ENCODE measurements at places on chromosomes 13 and 19.

GRCh38 chr13:40762849-40763248 is 8.1 kb downstream of the MRPS31 start:
- DNase-seq: no peak

DNA sequence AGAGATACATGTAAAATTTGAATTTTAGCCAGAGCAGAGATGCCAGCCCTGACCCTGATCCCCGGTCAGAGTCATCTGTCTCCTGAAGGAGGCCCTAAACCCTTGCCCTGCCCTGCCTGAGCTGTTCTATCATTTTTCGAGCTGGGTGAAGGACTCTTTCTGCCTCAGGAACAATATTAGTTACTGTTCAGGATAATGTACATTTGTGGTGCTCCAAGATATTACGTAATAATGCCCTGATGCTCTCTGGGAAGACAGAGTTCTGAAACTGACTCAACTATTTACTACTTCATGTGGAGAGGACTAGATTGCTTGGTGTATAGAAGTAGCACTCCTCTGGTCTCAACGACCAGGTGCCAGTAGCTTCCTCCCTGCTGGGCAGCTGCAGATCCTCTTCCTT is 37.9 kb upstream of the UBL3 start:
- no peak for DNase-seq

DNA sequence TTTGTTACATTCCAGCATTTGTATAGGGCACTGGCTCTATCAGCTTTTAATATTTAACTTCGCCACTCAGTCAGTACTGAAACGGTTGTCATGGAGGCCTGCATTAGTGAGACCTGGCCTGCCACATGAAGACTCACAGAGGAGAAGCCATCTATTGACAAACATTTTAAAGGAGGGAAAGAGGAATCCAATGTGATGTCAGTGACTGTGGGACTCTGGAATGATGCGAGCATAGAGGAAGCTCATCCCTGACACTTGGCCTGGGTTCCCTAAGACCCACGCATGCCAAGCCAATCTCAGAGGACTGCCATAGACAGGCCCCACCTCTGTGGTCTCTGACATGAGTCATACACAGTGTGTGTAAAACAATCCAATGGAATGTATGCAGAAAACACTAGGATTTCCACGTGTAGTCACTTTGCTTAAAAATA is 7.9 kb upstream of the DPY19L3 start:
- no peak for DNase-seq

DNA sequence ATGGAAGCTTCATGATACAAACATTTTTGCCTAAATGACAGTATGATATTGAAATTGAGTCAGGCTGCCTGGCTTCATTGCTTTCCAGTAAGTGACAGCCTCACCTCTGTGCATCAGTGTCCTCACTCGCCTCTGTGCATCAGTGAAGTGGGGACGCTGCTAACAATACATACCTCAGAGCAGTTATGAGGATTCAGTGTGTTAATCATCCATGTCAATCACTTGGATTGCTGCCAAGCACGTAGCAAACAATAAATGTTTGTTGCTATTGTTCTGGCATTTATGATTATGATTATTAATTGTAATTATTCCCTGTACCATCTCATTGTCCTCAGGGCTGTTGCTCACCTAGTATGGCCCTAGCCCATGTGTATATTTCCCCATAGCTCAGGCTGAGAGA is 8.8 kb downstream of the PPP2R1A start:
- DNase-seq: no peak

GRCh38 chr13:94330552-94331071 is 148.9 kb downstream of the DCT start:
- DNase-seq: no peak

GRCh38 chr19:9700229-9700981 is 25.5 kb upstream of the ZNF562 start:
- no peak for DNase-seq

DNA sequence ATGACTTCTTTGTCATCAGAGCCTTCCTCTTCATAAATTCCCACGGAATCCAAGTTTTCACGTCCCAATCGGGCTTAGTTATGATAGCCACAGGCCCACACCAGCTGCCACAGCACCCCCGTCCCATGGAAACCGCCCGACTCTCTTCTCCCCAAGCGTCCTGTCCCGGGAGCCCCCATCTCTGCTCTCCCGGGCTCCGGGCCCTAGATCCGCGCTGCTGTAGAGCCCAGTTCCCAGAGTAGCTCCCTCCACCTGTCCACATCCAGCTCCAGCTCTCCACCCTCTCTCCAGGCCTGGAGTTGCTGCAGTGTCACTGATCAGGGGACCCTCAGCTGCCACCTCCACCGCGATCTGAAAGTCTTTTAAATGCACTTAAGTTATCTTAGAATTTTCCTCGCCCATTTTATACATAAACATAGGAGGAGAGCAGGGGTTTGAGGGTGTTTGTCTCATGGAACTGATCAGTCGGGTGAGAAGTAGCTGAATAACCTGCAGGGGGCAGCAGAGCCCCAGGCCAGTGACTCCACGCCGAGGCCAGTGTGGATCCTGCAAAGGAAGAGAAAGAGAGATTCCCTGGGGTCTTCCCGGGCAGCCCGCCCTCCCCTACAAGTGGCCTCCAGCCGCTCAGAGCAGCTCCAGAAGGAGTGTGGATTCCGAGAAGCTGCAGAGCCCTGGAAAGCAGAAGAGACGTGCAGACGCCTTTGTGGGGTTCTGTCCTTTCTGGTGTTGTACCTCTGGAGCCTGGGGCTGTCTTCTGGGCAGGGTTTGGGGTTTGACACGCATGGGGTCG is 1.1 kb upstream of the ZNF763 start:
- peak; percentile 78 for DNase-seq

DNA sequence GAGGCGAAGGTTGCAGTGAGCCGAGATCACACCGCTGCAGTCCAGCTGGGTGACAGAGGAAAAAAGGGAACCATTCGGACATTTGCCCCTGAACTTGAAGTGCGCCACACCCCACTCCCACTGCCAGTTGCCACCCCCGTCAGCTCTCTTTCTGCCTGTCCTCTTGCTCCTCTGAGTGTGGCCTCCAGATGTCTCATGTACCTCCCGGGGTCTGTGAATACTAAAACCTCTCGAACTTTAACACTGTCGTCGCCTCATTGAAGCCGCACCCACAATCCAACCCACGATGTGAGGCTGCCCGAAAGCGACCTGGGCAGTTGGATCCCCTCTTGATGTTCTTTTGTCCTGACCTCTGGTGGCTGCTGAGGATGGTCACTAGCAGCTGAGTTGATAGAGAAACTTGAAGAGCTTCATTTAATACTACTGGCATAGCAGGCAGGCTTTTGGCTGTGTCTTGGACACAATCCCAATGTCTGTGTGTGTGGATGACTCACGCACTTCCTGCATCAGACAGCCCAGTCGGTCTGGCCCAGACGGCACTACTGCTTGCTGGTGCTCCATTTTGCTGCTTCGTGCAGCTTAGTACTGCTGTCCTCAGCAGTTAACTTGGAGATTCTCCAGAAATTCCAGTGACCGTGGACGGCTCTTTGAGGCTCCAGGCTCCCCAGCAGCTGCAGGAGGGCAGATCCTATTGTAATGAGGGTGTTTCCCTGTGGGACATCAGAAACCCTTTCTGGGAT is 4.2 kb downstream of the FPR3 start:
- DNase-seq: no peak

DNA sequence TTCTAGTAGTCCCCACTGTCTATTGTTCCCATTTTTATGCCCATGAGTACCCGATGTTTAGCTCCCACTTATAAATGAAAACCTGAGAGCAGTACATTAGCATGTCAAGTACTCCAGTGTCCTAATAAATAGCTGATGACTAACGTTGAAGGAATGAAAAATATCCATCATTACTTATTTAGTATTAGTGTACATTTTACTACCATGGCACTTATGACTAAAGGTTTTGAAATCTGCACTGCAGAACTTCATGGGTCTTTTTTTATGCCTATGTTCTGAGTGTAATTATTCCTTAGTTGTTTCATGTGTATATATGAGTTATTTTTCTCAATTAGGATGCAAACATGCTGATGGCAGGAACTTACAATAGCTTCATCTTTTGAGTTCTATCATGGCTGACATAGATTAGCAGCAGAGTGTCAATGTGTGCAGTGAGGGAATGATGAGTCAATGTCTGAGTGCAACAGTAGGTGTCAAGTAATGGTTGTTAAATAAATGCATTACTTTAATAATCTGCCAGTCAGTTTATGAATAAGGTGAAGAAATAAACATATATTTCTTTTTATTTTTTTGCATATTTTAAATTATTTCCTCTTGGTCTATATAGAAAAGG is 188.4 kb downstream of the ITGBL1 start:
- DNase-seq: no peak

GRCh38 chr13:20873348-20873747 is 29.2 kb downstream of the XPO4 start:
- DNase-seq: no peak

DNA sequence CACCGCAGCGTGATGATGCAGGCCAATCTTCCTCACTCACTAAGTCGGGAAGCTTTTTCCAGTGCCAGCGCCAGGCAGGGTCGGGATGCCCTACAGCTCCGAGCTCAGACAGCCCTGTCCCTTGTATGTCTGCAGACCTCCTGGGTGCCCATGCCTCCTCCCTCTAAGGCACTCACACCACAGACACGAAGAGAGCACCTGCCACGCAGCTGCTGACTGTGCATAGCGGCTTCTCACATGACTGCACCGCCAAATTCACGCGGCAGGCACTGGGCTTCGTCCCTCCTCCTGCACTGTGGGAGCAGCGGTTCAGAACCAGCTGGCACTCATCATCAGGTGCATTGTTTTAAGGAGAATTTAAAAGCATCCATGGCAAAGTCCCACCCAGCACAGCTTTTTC is 88.1 kb downstream of the SLC7A1 start:
- DNase-seq: no peak

GRCh38 chr13:72290962-72291681 is 424.1 kb upstream of the DACH1 start:
- no peak for DNase-seq

- no peak for DNase-seq
These were observed 153.1 kb downstream of the PCDH17 start for GRCh38 chr13:57784633-57785032.

DNA sequence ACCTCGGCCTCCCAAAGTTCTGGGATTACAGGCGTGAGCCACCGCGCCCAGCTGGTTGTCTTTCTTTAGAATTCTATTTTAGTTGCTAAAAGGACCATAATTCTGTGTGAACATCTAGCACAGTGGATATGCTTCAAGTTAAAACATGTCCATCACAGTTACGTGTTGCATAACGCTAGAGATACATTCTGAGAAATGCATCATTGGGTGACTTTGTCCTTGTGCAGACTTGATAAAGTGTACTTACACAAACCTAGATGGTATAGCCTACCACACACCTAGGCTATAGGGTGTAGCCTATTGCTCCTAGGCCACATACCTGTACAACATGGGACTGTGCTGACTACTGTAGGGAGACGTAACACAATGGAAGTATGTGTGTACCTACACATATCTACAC is 35.4 kb downstream of the DOCK9 start:
- no peak for DNase-seq

DNA sequence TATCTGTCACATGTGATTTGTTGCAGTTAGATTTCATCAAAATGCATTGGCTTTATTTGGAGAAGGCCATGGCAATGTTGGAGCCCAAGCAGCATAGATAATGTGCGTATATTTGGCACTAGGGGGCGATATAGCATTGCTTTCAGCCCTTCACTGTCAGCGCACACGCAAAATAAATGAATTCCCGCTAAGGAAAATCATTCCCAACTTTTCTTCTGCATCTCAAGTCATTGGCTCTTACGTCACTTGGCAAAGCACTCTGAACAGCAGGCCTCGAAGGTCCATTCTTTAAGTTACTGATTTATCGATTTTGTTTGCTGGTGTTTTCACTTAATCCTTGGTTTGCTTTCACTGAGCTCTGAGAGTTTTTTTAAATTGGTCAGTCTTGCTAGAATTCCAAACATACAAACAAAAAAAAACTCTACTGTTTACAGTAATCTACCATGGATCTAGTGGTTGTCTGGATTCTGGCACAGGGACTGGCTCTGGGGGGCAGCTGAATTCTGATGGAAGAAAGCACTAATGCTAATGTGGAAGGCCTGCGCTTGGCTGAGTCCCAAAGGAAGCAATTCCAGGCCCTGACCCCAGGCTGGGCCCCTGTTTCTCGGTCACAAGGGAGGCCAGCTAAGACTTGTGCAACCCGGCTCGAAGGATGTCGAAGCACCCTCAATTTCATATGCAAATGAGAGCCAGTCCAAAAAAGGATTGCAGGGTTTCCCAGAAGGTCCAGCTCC is 97.7 kb upstream of the IPO5 start:
- no peak for DNase-seq

- no peak for DNase-seq
These were observed 280.7 kb upstream of the KLHL1 start for GRCh38 chr13:70388935-70389334.

GRCh38 chr13:72622546-72622945 is 104.9 kb downstream of the MZT1 start:
- DNase-seq: no peak

- peak; percentile 48 for DNase-seq
These were observed 20.4 kb downstream of the RBM26 start for GRCh38 chr13:79385694-79386093.

DNA sequence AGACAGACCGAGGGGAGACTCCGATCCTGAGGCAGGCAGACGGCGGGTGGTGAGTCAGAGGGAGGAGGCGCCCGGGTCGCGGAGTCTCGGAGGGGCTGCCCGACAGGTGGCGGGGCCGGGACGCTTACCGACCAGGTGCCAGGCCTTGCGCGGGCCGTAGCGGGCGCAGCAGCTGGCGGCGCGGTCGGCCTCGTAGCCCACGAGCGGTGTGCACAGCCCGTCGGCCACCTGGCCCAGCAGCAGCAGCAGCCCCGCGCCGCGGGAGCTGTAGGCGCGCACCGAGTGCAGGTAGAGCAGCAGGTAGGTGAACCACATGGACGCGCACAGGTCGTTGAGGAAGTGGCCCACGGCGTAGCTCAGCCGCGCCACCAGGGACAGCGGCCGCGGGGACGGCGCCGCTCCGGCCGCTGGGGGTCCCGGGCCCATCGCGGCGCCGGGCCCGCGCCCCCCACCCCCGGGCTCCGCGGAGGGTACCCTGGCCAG is 367 bp downstream of the MFSD12 start:
- peak; percentile 72 for DNase-seq

DNA sequence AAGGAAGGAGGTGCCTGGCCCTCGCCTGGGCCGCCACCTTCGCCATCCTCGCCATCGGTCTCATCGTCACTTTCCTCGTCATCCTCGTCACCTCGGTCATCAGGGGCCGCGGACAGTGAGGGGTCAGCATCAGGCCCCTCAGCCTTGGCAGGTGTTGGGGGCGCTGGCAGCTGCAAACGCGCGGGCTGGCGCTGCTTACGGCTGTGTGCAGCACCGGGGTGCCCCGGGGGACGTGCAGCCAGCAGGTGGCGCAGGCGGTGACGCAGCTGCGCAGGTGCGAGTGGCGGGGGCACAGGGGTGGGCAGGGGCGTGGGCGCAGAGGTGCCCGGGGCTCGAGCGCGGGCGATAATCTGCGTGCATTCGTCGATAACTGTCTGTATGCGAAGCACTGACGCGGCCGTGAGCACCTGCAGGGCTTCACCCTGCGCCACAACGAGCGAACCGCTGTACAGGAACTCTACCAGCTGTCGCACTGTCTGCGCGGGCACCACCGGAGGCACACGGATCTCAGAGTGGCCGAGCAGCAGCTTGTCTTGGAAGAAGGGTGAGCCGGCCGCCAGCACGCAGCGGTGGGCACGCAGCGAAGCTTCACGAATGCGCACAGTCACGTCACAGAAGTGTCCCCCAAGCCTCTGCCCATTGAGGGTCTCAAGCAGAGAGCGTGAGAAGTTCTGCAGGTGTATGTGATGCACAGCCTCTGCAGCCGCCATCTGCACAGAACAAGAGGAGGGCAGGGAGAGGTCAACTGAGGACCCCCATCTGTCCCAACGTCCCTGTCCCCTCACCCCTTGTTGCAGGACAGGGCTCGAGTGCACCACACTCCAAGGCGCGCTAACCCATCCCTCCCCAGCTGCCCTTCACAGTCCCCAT is 2.4 kb downstream of the ZBTB45 start:
- DNase-seq: no peak

GRCh38 chr19:38734426-38735256 is 9.6 kb downstream of the CAPN12 start:
- no peak for DNase-seq

Data from activated CD4-positive, alpha-beta T cell treated with anti-CD3 and anti-CD28 coated beads, Interleukin-2, amount 50 U/mL, for 48 hours (primary cell).